ENCODE measurements at places on chromosomes 7 and 10. TPM values are rescaled to one million over a fixed set of nuclear protein-coding genes. Genes with fewer than 3 reads are reported as not detected.

SRPK2 gene
- 33.3 TPM for total RNA-seq

GCK gene
- total RNA-seq = 1.1 TPM

DNA sequence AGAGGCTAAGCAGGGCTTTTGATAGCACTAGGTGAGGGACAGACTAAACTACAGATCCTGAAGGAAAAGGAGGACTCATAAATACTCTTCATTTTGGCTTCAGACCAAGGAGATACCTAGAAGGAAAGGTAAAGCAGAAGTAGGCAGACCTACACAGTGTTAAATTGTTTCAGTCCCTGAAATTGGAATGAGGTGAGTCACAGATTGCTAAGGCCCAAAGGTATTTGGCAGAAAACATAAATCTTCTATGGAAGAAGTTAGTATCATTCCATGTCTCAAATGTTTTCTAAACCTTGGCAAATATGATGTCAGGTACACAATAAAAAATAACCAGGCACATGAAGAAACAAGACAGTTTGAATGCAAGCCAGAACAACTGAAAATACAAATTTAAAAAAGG lies 30.0 kb downstream of the MTERF1 start:
- H3K4me3 ChIP-seq = no peak overlapping the region
- no peaks in the 10 kb centered on the region for H3K27me3 ChIP-seq
- no peaks in the 10 kb centered on the region for H3K36me3 ChIP-seq
- no peaks in the 10 kb centered on the region for H3K4me1 ChIP-seq
- DNase-seq = no peak

POM121L12 gene
- not detected for total RNA-seq

TSPAN13 gene
- total RNA-seq = 125 TPM

SAMD9L gene
- 23.9 TPM for total RNA-seq

GRCh38 chr7:2475678-2476015 lies 551 bp downstream of the GRIFIN start:
- DNase-seq = no peak
- H3K4me1 ChIP-seq = peaks cover 20% of the 10 kb centered on the region
- no peaks in the 10 kb centered on the region for H3K27me3 ChIP-seq
- no peak overlapping the region for H3K4me3 ChIP-seq

ADAM22 gene
- total RNA-seq = 17.7 TPM

RARRES2 gene
- total RNA-seq = 123 TPM

GRCh38 chr7:83494683-83495082 lies 154.3 kb downstream of the SEMA3E start:
- no peaks in the 10 kb centered on the region for H3K4me1 ChIP-seq
- no peaks in the 10 kb centered on the region for H3K36me3 ChIP-seq
- no peak overlapping the region for H3K4me3 ChIP-seq
- no peak for DNase-seq
- H3K27me3 ChIP-seq = no peaks in the 10 kb centered on the region
- H3K27ac ChIP-seq = no peak overlapping the region

GRCh38 chr10:118758449-118758848 lies 3.7 kb upstream of the CACUL1 start:
- H3K4me1 ChIP-seq = peaks cover 2% of the 10 kb centered on the region
- H3K4me3 ChIP-seq = no peak overlapping the region
- no peak overlapping the region for H3K27ac ChIP-seq
- no peaks in the 10 kb centered on the region for H3K27me3 ChIP-seq

CFAP46 gene
- 18.8 TPM for total RNA-seq

DNA sequence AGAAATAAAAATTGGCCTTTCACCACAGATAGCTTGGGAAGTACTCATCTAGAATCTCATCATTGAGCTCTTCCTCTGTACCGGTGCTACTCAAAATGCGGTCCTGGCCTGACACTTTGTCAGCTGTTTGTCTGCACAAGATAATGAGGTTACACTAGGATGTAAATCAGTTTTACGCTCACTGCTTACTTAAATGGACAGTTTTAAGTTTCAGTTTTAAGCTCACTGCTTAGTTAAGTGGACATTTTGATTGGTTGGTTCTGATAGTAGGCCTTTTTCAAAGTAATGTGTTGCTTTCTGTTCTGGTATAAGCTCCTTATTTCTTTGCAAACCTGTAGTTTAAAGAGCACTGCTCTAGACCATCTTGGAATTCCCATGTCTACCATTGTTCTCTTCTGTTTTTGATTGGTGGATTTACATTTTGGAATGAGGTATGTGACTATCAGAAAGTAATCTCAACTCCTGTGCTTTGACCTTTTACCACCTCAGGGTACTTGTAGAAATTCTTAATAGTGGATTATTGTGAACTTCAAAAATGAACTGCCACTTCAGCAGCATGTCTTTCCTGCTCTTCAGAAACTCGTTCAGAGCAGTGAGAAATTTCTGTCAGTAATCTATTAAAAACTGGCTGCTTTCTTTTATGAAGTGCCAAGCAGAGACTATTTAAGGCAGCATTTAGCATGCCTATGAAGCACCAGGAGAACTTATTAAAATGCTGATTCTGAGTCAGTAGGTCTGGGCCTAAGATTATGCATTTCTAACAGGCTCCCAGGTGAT lies 55.0 kb downstream of the C1GALT1 start:
- no peak overlapping the region for H3K27ac ChIP-seq
- no peaks in the 10 kb centered on the region for H3K36me3 ChIP-seq
- DNase-seq = peak; percentile 51
- H3K27me3 ChIP-seq = no peaks in the 10 kb centered on the region
- no peaks in the 10 kb centered on the region for H3K4me1 ChIP-seq

- H3K27ac ChIP-seq = peak overlapping the region; percentile 18
- peaks cover 10% of the 10 kb centered on the region for H3K4me1 ChIP-seq
- H3K4me3 ChIP-seq = no peak overlapping the region
- DNase-seq = peak; percentile 65
- H3K27me3 ChIP-seq = no peaks in the 10 kb centered on the region
These were observed 23.8 kb downstream of the PFKP start for GRCh38 chr10:3090914-3091787.

DNA sequence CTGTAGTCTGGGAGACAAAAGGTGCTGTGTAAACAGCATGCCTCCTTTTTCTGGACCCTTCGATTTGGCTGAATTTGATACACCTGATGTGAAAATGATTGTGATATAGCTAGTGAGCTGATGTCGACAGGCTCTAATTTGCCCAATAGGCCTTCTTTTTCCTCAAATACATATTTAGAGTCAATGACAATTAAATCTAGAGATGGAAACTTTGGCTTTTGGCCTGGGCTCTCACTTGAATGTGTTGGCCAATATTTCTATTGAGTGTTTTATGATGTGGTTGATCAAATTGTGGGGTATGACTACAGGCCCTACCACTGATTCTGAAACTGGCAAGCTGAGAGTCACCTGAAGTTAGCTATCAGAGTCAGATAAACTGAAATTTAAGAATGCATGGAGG lies 151.8 kb upstream of the MEOX2 start:
- peak overlapping the region; percentile 33 for H3K27ac ChIP-seq
- H3K36me3 ChIP-seq = no peaks in the 10 kb centered on the region
- H3K27me3 ChIP-seq = no peaks in the 10 kb centered on the region
- peak; percentile 52 for DNase-seq
- peaks cover 1% of the 10 kb centered on the region for H3K4me1 ChIP-seq
- H3K4me3 ChIP-seq = no peak overlapping the region

DNA sequence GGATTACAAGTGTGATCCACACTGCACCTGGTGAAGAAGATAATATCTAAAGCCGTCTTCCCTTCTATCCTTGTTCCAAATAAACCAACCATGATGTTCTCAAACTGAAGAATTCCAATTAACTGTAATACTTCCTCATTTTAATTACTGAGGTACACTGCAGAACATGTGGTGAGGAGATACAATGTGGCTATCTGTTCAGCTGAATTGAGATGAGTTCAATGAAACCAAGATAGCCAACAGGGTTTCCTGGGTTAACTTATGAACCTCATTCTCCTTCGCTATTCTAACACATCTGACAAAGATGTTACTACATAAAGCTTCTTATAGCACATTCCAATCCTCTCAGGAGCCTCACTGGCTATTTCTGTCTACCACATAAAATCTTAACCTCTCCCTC lies 75.5 kb downstream of the RAPGEF5 start:
- no peaks in the 10 kb centered on the region for H3K27me3 ChIP-seq
- DNase-seq = no peak
- no peaks in the 10 kb centered on the region for H3K4me1 ChIP-seq

- no peak overlapping the region for H3K27ac ChIP-seq
- no peak overlapping the region for H3K4me3 ChIP-seq
- no peaks in the 10 kb centered on the region for H3K27me3 ChIP-seq
- no peaks in the 10 kb centered on the region for H3K36me3 ChIP-seq
- no peak for DNase-seq
These were observed 61.7 kb downstream of the DOCK4 start for GRCh38 chr7:112144284-112145059.

CNPY1 gene
- not detected for total RNA-seq

DNA sequence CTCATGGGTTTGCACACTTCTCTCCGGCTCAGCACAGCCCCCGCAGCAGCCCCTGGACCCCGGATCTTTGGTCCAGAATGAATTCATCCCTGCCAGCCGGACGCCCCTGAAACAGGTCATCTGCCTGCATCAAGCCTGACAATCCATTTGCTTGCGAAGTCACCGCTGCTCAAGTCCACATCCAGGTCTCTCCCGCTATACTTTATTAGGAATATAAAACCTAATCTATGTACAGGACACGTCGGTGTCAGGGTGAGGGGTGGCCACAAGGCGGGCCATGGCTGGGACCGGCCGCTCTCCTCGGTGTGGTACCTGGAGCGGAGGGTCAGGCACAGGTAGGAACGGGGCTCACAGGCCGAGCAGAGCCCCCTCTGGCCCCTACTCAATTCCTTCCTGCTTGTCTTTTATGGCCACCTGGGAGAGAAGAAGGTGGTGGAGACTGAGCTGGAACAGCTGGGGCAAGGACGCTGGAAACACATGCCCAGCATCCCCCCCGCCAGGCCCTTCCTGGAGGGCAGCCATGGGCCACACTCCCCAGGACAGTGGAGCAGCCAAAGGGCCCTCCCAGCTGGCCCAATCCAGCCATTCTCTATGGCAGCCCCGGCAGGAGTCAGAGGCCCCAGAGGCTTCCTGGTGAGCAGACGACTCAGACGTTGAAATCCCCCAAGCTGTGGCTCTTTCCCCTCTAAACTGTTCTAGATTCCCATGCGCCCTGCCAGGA lies 5.3 kb downstream of the POLR2J start:
- H3K36me3 ChIP-seq = peaks cover 25% of the 10 kb centered on the region
- H3K27ac ChIP-seq = no peak overlapping the region
- no peak for DNase-seq
- H3K4me1 ChIP-seq = no peaks in the 10 kb centered on the region
- H3K4me3 ChIP-seq = no peak overlapping the region

- H3K36me3 ChIP-seq = no peaks in the 10 kb centered on the region
- H3K27ac ChIP-seq = no peak overlapping the region
- no peak for DNase-seq
- H3K4me1 ChIP-seq = peaks cover 13% of the 10 kb centered on the region
These were observed 2.4 kb downstream of the CH25H start for GRCh38 chr10:89204621-89205185.

DNA sequence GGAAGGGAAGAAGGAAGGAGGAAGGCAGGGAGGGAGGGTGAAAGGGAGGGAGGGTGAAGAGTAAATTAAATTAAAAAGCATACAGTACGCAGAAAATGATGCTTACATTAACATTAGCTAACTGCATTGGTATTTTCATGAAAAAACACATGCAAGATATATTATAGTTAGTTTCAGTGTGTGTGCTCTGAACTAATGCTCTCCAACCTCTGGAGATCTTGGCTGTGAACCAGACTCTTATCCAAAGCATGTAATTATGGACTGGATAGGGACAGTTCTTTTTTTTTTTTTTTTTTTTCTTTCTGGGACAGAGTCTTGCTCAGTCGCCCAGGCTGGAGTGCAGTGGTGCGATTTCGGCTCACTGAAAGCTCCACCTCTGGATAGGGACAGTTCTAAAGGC lies 357.0 kb downstream of the FRMD4A start:
- H3K4me1 ChIP-seq = peaks cover 2% of the 10 kb centered on the region
- no peaks in the 10 kb centered on the region for H3K36me3 ChIP-seq
- H3K27me3 ChIP-seq = no peaks in the 10 kb centered on the region

- DNase-seq = no peak
- no peak overlapping the region for H3K4me3 ChIP-seq
- H3K36me3 ChIP-seq = no peaks in the 10 kb centered on the region
- H3K4me1 ChIP-seq = no peaks in the 10 kb centered on the region
These were observed 111.3 kb downstream of the RGS10 start for GRCh38 chr10:119431034-119431772.

DNA sequence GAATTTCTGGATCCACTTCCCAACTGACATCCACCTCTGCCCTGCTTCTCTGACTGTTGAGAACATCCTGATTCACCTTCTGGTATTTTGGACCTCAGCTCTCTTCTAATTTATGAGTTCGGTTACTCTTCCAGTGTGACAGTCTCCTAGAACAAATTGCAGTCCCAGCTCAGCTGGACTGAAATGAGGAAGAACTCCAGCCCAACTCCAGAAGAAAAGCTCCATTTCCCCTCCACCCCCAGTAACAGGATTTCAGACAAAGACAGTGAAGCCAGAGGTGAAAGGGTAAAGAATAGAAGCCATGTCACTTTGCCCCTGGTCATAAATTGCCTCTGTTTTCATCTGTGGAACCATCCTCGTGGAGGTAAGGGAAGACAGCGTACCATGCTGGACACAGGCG lies 26.2 kb upstream of the INHBA start:
- no peaks in the 10 kb centered on the region for H3K27me3 ChIP-seq
- no peak for DNase-seq

FAM180A gene
- 1.9 TPM for total RNA-seq

SPDYE2B gene
- not detected for total RNA-seq

PON3 gene
- 25.5 TPM for total RNA-seq

- peak; percentile 89 for DNase-seq
- no peak overlapping the region for H3K27ac ChIP-seq
- no peaks in the 10 kb centered on the region for H3K36me3 ChIP-seq
- H3K4me3 ChIP-seq = peak overlapping the region; percentile 23
These were observed 44.8 kb downstream of the PDIA4 start for GRCh38 chr7:148983200-148984146.

DNA sequence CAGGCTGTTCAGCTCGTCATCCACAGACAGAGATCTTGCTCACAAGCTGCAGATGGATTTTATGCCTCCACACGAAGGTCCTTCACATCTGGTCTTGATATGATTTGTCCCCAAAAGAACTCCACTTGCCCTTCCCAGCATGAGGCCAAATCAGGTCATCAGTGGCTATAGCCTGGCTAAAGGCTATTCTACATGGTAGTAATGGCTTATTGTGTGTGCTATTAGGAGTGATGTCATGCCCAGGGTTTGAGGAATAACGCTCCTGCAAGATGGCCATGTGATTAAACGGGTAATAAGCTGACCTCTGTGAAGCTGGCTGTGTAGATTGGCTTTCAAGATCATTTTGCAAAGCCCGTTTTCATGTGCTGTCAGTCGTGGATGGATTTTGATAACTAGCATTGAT lies 313.8 kb downstream of the FRMD4A start:
- H3K36me3 ChIP-seq = no peaks in the 10 kb centered on the region
- no peak for DNase-seq
- H3K4me3 ChIP-seq = no peak overlapping the region
- no peaks in the 10 kb centered on the region for H3K27me3 ChIP-seq

HOXA13 gene
- not detected for total RNA-seq

SHH gene
- total RNA-seq = 9.3 TPM

TYSND1 gene
- total RNA-seq = 10.9 TPM

DNA sequence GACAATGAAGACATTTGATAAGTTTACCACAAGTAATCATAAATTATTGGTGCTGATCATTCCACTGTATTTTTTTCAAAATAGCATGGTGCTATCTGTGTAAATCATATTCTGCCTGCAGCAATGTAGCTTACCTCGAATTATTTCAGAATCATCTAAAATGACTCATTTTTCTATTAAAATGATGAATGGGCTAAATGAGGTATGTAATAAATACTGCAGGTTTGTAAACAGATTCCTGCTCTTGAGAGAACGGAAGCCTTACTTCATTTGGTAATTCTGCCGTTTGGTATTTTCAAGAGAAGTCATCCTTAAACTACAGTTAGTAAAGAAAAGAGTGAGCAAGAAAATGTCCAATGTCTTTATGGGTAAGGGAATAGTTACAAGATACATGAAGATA lies 115.9 kb downstream of the CHCHD3 start:
- H3K4me3 ChIP-seq = no peak overlapping the region
- no peaks in the 10 kb centered on the region for H3K36me3 ChIP-seq

PDK4 gene
- 86.9 TPM for total RNA-seq
